ENCODE measurements at places on chromosomes 16 and 17.

DNA sequence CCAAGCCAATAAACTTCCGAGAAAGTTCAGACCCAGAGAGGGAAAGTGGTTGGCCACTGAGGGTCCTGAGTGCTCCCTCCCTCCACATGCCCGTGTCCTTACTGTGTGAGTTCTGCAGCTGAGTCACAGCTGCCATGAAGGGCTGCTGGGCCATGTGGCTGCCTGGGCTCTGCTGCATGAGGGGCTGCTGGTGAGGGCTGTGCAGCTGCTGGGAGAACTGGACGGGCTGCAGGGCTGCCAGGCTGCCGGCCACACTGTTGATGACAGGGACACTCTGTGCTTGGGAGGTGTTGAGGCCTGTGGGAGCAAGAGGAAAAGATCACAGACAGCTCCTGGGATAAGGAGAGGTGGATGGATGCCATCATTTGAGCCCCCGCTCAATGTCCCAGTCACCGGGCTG, 44.0 kb downstream of the HNF1B start:
- no peak for DNase-seq

GRCh38 chr17:77968788-77969187, 10.3 kb downstream of the TNRC6C start:
- no peak for DNase-seq

DNA sequence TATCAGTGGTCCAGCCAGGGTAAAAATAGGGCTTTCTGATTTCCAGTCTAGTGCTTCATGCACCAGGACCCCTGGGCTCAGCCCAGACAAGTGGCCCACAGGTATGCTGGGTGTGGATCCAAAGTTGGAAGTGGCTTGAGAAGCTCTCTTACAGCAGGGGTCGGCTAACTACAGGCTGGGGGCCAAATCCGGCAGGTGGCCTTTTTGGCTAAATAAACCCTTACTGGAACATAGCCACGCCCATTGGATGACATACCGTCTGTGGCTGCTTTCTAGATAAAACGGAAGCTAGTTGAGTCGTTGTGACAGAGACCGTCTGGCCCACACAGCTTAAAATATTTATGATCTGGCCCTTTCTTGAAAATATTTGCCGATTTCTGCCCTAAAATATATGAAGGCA, 119.0 kb upstream of the CDC42EP4 start:
- DNase-seq: no peak

GRCh38 chr16:80693553-80693952, 110.8 kb downstream of the CDYL2 start:
- no peak for DNase-seq

GRCh38 chr17:65438708-65439294, 122.6 kb downstream of the AXIN2 start:
- DNase-seq: no peak

- no peak for DNase-seq
Observed at GRCh38 chr17:55264278-55264644, 499 bp upstream of the HLF start.

Data from NCI-H1436 treated with DMSO at 0.1 percent for 48 hours (cell line).